ENCODE measurements at places on chromosomes 5 and 9. TPM values are rescaled to one million over a fixed set of nuclear protein-coding genes. Genes with fewer than 3 reads are reported as not detected.

GRCh38 chr9:96256800-96257199, 45.2 kb downstream of the HSD17B3 start:
- ATAC-seq = peak; percentile 65

DNA sequence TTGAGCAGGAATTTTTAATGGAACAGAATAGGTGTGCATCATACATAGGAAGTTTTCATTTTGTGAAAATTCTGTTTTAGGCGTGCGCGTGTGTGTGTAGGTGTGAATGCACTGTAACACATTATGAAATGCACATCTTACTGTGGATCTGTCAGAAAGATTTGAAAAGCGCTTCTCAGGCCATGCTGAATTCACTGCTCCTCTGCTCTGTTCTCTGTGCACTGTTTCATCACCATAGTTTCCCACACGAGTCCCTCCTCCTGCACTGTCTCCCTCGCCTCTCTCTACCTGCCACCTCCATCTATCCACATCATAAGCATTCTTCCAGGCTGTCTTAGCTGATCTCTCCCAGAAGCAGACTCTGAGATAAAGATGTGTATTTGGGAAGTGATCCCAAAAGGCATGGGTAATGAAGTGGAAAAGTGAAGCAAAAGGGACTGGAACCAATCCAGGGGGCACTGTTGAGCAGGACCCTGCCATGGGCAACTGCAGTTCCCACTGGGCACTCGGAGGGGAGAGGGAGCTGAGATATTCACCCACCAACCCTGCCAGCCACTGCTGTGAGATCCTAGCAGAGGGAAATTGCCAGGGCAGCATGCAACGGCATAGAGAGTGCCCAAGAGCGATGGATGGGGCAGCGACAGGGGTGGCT, 65.9 kb downstream of the GABBR2 start:
- no peak for ATAC-seq

DNA sequence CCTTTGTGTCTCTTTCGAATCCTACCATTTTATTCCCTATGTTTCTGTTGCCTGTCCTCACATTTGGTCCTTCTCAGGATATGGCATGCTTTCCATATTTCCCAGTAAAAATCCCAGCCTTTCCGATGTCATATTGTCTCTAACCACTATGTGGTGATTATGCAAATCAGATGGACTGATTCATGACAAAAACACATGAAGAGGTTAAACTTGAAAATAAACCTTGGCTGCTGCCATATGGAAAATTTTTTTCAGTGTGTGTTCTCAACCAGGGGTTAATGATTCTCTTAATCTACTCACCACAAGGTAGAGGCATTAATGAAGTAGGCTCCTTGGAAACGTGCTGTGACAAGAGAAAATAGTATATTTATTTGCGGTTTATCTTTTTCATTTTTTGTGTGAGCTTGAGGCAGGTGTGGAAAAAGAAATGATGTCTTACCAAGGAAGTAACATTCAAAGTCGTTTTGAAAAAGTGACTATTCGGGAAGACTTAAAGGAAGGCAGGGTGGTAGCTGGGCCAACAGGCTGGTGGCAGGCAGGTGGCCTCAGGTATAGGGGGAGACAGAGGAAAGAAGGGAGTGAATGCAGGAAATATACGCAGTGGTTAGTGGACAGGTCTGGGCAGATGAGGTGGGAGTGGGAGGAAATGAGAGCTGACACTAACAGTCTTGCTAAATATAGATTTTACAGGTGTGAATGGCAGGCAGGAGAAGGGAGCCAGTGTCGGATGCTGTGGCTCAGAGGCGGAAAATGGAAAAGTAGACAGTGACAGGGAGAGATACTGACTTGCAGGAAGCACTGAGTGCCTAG, 46.2 kb downstream of the DMRT2 start:
- no peak for ATAC-seq

- no peak for ATAC-seq
Measured at GRCh38 chr9:32709871-32710270, 73.5 kb upstream of the TMEM215 start.

- no peak for ATAC-seq
Measured at GRCh38 chr9:137945581-137945980, 68.0 kb downstream of the CACNA1B start.

GRCh38 chr9:112048924-112049691, 126.0 kb downstream of the SUSD1 start:
- no peak for ATAC-seq

DNA sequence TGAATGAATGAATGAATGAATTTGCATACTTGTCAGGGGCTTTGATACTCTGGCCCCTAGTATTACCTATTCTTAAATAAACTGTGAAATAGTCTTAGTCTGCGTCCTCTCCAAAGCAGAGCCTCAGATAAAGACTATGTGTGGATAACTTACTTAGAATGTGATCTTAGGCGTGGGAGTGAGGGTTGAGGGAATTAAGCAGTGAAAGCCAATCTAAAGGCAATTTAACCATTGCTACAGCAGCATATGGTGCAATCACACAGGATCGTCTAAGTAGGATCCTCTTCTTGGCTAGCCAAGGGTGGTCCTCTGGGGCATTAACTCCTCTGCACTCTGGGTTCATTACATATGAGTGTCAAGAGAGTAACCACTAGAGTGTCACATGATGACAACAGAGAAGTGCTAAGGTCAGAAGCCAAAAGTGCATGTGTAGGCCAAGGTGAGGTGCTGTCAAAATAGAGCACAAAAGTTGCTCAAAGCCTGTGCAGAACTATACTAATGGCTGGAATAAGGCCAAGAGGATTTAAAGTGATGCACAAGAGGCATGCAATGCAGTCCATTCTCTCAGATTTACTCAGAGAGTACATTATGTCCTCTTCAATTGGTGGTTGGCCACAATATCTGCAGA, 274.4 kb upstream of the SEMA6A start:
- no peak for ATAC-seq

GRCh38 chr5:17304282-17304681, 86.9 kb downstream of the BASP1 start:
- ATAC-seq = no peak

DNA sequence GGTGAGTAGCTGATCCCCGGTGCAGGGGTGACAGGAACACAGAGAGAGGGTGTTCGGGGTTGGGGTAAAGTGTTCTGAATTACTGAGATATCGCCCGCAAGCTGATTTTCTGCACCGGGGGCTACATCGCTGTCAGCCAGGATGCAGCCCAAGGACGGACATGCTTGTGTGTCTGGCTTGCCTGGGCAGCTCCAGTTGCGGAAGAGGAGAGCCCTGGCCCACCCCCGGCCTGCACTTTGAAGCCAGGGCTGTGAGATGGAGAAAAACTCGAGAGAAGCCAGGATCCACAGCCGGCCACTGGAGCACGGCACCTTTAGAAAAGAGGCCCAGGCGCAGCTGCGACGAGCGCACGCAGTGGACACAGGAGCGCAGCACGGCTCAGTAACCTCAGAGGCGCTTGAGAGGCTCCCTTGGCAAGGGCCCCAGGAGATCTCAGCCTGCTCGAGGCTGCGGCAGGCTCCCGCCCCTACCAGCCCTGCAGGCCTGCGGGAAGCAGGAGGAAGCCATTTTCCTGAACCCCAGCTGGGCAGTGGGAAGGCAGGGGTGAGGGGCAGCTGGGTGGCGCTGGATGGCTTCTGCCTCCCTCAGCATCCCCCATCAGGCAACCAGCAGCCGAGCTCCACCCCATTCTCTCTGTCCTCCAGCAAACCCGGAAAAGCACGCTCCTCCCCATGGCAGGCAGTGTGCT, 59.2 kb downstream of the C9orf50 start:
- peak; percentile 16 for ATAC-seq

- no peak for ATAC-seq
Measured at GRCh38 chr5:14552017-14552416, 29.6 kb upstream of the OTULINL start.

DNA sequence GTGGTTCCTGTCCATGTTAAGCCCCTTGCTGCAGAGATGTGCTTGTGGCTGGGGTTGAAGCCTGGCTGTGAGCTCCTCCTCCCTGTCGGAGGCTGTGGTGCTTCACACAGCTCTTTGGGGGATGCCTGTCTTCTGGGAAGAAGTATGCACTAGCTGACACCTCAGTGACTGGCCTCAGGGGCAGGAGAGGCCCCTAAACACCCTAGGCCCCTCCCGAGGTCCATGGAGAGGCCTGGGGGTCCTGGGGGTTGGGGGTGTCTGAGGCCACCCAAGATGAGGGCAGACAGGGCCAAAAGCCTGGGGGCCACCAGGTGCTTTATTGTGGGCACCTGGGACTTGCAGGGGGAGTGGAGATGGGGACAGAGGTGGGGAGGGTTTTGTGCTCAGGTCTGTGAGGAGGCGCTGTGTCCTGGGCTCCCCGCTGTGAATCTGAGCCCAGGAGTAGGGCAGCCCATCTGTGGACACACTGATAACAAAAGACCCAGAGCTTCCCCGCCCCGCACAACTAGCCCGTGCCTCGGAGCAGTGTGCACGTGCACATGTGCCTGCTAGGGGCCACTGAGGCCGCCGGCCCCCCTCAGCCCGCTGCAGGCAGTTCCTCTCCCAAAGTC, 92.0 kb downstream of the PHF2 start:
- ATAC-seq = no peak

GRCh38 chr9:115134941-115135340, 17.0 kb upstream of the TNC start:
- ATAC-seq = no peak

- peak; percentile 14 for ATAC-seq
Measured at GRCh38 chr9:138053321-138053868, 175.8 kb downstream of the CACNA1B start.

DNA sequence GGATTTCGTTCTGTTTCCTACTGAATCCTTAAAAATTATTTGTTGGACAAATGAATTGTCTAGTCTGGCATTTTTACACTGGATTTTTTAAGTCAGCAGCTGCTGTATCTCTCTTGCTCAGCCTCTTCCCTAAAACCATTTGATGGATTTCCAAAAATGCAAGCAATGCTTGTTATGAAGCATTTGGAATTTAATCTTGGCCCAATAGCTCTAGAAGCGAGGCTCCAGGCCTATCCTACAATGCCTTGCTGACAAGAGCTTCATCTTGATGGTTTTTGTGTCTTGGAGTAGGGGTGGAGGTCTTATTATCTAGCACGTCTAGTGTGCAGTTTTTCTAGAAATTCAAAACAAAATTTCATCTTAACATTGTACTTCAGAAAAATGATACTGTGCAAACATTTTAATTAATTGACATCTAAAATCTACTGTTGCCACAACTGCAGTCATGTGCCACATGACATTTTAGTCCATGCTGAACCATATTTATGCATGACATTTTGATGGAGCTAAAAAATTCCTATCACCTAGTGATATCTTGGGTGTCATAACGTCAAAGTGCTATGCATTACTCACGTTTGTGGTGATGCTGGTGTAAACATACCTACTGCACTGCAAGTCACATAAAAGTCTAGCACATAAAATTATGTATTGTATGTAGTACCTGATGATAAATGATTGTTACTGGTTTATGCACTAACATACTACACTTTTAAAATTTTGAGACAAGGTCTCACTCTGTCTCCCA, 5.9 kb upstream of the RAD23B start:
- ATAC-seq = no peak

GRCh38 chr5:60522292-60522905, 177.6 kb downstream of the DEPDC1B start:
- no peak for ATAC-seq

- no peak for ATAC-seq
Measured at GRCh38 chr5:158573829-158574228, 525.9 kb downstream of the EBF1 start.

- peak; percentile 22 for ATAC-seq
Measured at GRCh38 chr5:148311484-148311883, 739 bp upstream of the SPINK7 start.

- no peak for ATAC-seq
Measured at GRCh38 chr9:130110166-130110565, 56.5 kb downstream of the GPR107 start.

DNA sequence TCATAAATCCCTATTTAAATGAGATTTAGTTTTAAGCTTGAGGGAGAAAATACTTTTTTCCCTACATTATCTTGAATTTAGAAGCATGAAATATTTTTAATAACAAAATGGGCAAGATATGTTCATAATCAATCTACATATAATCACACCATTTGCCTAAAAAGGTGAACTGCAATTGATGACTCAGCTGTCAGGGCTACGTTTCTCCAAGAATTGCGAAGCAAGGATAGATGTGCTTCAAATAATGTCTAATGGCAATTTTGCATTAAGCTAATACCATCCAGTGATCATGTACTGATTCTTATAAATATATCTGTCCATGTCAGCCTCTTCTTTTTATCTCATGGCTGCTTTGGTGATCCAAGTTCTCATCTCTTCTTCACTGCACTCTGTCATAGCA, 404.4 kb downstream of the MAN2A1 start:
- ATAC-seq = no peak

- ATAC-seq = peak; percentile 10
Measured at GRCh38 chr9:37904445-37905130, 661 bp upstream of the SLC25A51 start.

- ATAC-seq = peak; percentile 32
Measured at GRCh38 chr5:168047669-168048111, 243.8 kb upstream of the WWC1 start.

The EIF4EBP3 gene
- 20.7 TPM for total RNA-seq

The UBE2B gene
- 56.6 TPM for total RNA-seq

The TAF11L10 gene
- not detected for total RNA-seq

The SIGMAR1 gene
- total RNA-seq = 56.3 TPM

The TUSC1 gene
- 7.9 TPM for total RNA-seq

The SPINK6 gene
- total RNA-seq = 2.9 TPM

The TLE1 gene
- 12.0 TPM for total RNA-seq

The CD14 gene
- 6.7 TPM for total RNA-seq

The ZNF618 gene
- 2.0 TPM for total RNA-seq

The SLC1A1 gene
- total RNA-seq = 1.4 TPM

Data from esophagus mucosa (tissue), 1 donor.